Mesothelial cell of epicardium (in vitro differentiated cells): ENCODE measurements at places on chromosomes 7 and 10. TPM values are rescaled to one million over a fixed set of nuclear protein-coding genes. Genes with fewer than 3 reads are reported as not detected.

- H3K27me3 ChIP-seq, result no peaks in the 10 kb centered on the region
- no peak overlapping the region for H3K27ac ChIP-seq
- no peak overlapping the region for H3K4me3 ChIP-seq
- no peaks in the 10 kb centered on the region for H3K4me1 ChIP-seq
- H3K36me3 ChIP-seq, result peaks cover 2% of the 10 kb centered on the region
These were observed 7.7 kb downstream of the DPCD start for GRCh38 chr10:101595591-101596433.

The NUDCD3 gene
- total RNA-seq, result 104 to 107 TPM (median 105 TPM) in 3 replicates

The SLC16A9 gene
- 16.0 to 18.0 TPM (median 17.6 TPM) in 3 replicates for total RNA-seq

DNA sequence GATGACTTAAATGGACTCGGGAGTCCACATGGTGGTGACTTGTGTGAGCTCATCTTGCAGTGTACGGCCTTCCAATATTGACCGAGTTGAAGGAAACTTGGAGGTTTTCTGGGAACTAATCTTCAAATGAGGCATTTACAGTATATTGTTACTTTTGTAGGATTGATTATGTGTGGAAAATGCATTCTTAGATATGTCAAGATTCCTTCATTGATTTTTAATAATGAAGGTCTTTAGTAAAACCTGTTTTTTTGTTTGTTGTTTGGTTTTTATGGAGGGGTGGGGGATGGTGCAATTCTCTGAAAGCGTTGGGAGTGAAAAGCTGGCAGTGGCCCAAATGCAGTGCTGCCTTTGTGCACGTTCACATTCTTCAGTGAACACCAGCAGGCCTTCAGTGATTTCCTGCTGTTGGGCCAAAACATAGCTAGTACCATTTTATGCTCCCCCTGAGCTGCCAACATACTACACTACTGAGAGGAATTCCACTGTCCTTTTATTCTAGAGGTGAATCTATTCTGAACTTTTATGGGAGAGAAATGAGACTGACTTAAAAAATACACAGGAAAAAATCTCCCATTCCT lies 50.4 kb downstream of the CCNY start:
- peaks cover 10% of the 10 kb centered on the region for H3K36me3 ChIP-seq
- H3K4me1 ChIP-seq, result peaks cover 25% of the 10 kb centered on the region
- H3K27me3 ChIP-seq, result no peaks in the 10 kb centered on the region
- H3K27ac ChIP-seq, result peak overlapping the region; percentile 74
- no peak overlapping the region for H3K4me3 ChIP-seq
- no peak for DNase-seq

GRCh38 chr10:44278837-44279324 lies 106.0 kb downstream of the CXCL12 start:
- H3K4me3 ChIP-seq, result no peak overlapping the region
- H3K36me3 ChIP-seq, result peaks cover 3% of the 10 kb centered on the region
- no peak overlapping the region for H3K27ac ChIP-seq

GRCh38 chr7:158313931-158314330 lies 273.7 kb downstream of the PTPRN2 start:
- no peaks in the 10 kb centered on the region for H3K4me1 ChIP-seq
- H3K36me3 ChIP-seq, result peaks cover 2% of the 10 kb centered on the region
- H3K27ac ChIP-seq, result no peak overlapping the region
- no peak overlapping the region for H3K4me3 ChIP-seq
- H3K27me3 ChIP-seq, result peaks cover 24% of the 10 kb centered on the region
- DNase-seq, result no peak

DNA sequence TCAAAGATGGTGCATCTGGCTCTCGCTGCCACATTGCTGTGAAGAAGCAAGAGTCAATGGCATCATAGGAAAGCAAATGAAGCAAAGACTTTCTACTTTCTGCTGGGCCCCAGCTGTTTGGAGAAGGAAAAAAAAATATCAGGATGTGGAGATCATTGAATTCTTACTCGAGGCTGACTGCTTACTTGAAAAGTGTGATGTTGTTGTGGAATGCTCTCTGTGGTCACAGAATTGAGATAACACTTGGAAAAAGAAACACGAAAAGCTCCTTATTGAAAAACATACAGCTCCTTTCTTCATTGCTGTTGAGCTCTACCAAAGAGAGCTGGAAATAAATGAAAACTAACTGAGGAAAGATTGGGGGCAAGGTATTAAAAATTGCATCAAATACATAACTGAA lies 157.4 kb upstream of the TBX20 start:
- H3K27me3 ChIP-seq, result peaks cover 31% of the 10 kb centered on the region
- peaks cover 9% of the 10 kb centered on the region for H3K4me1 ChIP-seq
- no peak overlapping the region for H3K27ac ChIP-seq
- no peak for DNase-seq

- H3K36me3 ChIP-seq, result peaks cover 10% of the 10 kb centered on the region
- no peak overlapping the region for H3K4me3 ChIP-seq
- H3K27ac ChIP-seq, result no peak overlapping the region
- no peaks in the 10 kb centered on the region for H3K27me3 ChIP-seq
These were observed 117.4 kb downstream of the JMJD1C start for GRCh38 chr10:63348245-63348850.
